Inflammatory macrophage treated with lipopolysaccharide for 4 hours (primary cell): ENCODE measurements at places on chromosomes 3 and 15.

DNA sequence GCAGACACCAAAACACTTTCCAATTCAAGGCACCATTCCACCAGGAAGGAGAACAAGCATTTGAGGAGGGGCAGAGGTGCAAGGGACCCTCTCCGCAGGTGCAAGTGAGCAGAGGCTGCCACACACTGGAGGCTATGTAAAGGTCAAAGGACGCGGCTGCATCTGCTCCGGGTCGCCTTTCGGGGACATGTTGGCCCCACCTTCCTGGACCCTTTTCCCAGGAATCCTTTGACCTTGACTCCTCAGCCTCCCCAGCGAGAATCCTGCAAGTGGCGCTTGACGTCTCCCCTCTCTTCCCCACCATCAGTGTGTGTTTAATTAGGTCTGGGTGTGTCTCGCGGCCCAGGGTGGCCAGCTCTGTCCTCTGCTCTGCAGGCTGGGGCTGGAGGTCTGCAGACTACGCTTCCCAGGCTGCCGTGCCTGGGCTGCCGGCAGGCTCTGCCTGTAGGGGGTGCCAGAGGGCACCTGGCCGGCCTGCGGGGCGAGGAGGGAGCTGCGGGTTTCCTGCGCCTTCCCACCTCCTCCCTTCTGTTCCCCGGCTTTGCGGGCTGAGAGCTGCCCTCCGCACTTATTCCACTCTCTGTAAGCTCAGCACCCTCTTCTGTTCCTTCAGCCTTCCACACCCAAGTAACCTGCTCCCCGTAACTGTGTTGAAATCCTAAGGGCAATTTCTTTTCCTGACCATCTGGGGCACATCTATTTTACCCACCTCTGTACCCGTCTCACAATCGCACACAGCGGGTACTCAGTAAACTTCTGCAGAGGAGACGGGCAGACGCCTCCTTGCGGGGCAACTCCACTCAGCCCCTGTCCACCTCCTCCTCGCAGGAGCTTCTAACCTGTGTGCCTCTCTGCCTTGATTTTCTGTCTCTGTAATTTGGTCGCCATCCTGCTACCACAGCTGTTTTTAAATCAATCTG is 129.8 kb downstream of the NSMCE3 start:
- DNase-seq, result peak; percentile 10

DNA sequence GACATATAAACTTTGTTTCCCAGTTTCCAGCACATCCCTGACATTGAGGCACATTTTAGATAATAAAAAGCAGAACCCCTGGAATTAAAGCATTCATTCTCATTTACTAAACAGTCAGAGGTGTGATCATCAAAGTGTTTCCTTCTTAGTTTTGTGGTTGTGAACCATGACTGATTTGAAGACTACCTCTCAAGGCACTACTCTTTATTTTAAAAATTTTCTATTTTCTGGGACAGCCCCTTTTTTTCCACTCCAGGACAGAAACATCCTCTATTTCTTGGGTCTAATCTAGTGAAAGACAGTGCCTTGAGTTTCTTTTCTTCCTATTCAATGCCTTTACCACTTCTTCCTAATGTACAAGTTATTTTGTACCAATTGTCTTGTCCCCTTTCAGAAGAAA is 5.2 kb downstream of the SST start:
- no peak for DNase-seq

- peak; percentile 35 for DNase-seq
Observed at GRCh38 chr15:44720460-44721176, 9.3 kb downstream of the B2M start.

- DNase-seq, result peak; percentile 94
Observed at GRCh38 chr15:65818927-65819562, 27.0 kb upstream of the DENND4A start.

DNA sequence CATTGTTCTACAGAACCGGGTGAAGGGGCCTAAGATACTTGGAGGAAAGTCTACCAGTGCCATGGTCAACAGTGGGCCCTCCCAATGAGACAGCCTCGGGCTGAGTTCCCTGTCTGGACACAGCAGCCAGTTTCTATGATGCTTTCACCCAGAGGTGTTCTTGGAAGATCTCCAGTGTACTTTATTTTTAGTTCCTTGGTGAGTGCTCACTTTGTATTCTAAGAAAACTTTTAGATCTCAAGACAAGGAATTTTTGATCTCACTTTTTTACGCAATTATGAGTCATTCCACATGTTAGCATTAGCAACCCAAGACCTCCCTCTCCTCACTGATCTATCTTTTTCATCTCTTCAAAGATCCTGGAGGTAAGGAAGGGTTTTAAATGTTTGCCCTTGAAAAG is 287.7 kb downstream of the RORA start:
- DNase-seq, result no peak
